ENCODE measurements at places on chromosomes 5 and 9. TPM values are rescaled to one million over a fixed set of nuclear protein-coding genes. Genes with fewer than 3 reads are reported as not detected.

DNA sequence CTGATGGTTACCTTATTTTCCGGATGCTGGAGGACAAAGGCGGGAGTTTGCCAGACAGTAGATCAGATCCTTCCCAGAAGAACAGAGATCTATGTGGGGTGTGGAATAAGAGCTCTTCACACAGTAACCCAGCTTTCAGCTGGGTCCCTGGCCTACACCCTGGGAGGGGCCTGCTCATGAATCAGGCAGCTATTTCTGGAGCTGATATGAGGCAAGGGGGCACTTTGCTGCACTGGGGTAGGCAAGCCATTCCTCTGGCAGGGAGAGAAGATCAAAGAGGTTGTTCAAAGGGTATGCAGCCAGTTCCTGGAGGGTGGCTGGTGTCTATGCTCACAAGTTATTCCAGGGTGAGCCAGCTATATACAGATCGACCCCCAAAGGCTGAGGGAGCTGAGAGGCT is 48.6 kb downstream of the CYSTM1 start:
- DNase-seq, result no peak

GRCh38 chr5:158378931-158379330 is 520.0 kb upstream of the CLINT1 start:
- no peak for DNase-seq

DNA sequence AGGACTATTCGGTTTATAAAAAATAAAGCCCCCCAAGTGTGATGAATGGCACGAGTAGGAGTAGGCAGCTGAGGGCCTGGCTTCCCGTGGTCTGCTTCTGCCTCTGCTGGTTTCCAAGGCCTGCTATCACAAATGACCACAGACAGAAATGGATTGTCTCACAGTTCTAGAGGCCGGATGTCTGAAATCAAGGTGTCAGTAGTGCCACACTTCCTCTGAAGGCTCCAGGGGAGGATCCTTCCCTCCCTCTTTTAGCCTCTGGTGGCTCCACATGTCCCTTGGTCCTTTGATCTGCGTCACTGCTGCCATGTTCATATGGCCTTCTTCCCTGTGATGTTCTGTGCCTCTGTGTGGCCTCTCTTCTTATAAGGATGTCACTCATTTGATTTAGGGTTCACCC is 15.1 kb downstream of the PRKACG start:
- no peak for DNase-seq

- DNase-seq, result no peak
Observed at GRCh38 chr5:39178171-39178570, 41.2 kb downstream of the FYB1 start.

DNA sequence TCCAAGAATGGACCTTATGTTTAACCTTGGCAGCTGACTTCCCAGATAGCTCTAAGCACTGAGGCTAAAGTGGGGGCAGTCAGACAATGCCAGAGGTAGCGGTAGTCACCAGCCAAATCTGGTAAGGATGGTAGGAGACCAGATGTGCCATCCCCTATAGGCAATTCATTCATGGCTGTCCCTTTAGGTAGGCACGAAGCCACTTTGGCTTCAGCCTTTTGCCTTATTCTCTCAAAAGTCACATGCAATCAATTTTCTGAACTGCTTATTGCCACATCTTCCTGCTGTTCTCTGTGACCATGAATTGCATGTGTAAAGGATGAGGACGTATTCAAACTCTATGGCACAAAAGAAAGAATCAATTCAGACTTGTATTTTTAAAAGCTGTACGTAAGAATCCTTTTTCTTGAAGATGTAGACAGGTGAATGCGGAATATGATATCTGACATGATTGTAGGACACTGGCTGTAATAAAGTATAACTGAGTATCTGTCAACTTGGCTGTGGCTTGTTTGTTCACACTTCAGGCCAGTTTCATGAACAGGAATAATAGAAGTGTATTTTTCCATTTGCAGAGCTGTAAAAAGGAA is 611.7 kb downstream of the NR2F1-AS1 start:
- DNase-seq, result no peak

DNA sequence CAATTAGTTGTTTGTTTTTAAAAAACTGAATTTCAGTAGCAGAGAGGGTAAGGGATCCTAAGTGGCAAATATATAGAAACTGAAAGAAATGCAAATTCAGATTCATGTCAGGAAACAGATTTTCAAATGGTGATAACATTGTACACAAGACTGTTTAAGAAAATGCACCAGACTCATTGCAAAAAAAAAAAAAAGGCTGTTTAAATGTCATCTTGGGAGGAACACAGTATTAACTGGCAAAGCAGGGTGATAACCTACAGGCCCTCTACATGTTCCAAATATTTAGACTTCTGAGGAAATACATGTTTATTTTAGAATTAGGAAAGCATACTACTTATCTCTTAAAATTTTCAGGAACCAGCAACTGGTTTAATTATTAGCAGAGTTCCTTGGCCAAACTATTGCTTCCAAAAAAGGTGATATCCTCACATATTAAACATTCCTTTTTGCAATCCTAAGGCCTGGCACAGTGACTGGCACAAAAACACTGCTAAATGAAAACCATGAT is 114.5 kb downstream of the TSSK1B start:
- DNase-seq, result no peak

- no peak for DNase-seq
Observed at GRCh38 chr9:131370638-131371037, 23.2 kb upstream of the PRRC2B start.

- no peak for DNase-seq
Observed at GRCh38 chr5:9245071-9245470, 300.8 kb downstream of the SEMA5A start.

- no peak for DNase-seq
Observed at GRCh38 chr9:129693741-129694140, 28.3 kb downstream of the PRRX2 start.

- no peak for DNase-seq
Observed at GRCh38 chr5:58275516-58275915, 184.4 kb downstream of the PLK2 start.

DNA sequence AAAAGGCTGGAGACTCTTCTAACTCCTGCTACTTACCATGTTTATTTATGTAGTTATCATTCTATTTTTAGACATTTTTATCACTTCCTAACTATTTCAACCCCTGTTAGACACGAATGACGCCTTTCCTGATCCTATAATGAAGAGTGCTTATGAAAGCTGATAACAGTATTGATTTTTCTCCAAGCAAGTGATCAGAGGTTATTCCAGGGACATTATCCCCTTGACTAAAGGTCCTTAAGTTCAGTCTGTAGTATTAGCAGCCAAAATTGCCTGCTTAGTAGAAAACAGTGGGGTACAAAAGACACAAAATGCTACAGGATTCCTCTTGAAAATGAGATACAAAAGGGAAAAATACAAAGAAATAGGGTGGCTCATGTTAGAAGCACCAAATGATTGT is 235.6 kb downstream of the DNAH5 start:
- DNase-seq, result no peak

DNA sequence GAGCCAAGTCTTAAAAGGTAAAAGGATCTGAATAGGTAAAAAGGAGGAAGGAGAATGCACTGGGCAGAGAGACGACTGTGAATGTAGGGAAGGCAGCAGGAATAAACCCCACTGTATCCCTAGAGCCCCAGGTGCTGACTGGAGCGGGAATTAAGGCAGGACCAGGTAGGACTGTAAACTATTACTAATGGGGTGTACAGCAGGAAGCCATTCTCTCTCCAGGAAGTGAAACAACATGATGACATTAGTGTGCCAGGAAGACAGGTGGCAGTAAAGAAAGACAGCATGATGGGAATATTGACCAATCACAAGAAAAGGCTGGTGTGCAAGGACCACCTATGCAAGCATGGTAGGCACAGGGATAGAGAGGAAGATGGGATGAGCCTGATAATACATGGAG is 433.0 kb downstream of the DNAH5 start:
- no peak for DNase-seq

- DNase-seq, result no peak
Observed at GRCh38 chr5:75053304-75054133, 1.2 kb upstream of the GCNT4 start.

DNA sequence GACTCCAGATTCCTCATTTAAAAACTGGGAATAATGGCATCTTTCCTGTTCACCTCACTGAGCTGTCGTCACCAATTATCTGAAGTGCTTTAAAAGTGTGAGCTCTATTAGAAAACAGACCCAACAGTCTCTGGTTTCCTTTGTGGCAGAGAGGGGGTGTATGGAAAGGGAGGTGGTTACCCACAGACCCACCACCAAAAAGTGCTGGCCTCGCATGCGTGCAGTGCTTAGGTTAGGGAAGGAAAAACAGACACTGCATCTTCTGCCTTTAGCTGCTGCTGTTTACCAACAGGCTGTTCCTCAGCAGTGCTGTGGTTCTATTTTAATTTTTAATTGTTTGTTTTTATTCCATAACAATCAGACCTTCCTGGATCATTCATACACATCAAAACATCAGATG is 249.6 kb downstream of the PIK3R1 start:
- no peak for DNase-seq

DNA sequence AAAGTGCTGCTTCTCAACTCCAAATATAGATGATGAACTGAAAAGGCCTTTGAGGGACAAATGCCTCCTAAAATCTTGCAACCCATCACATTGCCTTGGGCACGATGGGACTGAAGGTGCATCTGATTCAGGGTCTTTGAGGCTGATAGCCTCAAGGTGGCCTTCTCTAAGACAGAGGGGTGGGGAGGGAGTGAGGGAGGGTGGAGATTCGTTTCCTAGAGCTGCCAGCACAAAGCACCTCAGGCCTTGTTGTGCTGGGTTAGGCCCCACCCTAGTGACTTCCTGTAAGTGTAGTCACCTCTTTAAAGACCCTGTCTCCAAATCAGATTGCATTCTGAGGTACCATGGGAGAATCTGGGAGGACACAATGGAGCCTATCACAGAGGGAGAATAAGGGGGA is 57.1 kb downstream of the BARX1 start:
- no peak for DNase-seq

- DNase-seq, result no peak
Observed at GRCh38 chr5:141878186-141878710, at the start of gene PCDH1. Gene PCDH1, minus strand, starts transcription at chr5:141878410. Its CDS starts 148 bp downstream, at chr5:141878262.

The HSPA4 gene
- total RNA-seq, result 89.5 TPM

All from dermis microvascular lymphatic vessel endothelial cell (primary cell).